Stimulated activated CD4-positive, alpha-beta T cell treated with anti-CD3 and anti-CD28 coated beads, TNF-alpha, amount 100 ng/mL, for 24 hours (primary cell): ENCODE measurements at places on chromosomes 7 and 10.

DNA sequence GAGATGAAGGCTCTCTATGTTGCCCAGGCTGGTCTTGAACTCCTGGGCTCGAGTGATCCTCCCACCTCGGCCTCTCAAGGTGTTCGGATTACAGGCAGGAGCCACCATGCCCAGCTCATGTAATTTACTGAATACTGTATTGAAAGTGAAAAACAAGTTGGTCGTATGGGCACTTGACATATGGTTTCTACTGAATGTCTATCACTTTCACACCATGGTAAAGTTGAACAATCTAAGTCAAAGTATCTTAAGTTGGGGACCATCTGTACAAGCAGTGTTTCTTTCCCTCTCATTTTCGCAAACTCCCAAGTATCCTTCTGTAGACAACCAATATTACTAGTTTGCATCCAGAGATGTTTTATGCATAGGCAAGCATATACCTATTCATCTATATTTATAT, 116.6 kb downstream of the TMEM178B start:
- DNase-seq, result no peak

- no peak for DNase-seq
Measured at GRCh38 chr7:27129729-27130539, 623 bp downstream of the HOXA4 start.

- DNase-seq, result no peak
Measured at GRCh38 chr10:32051926-32052325, 4.3 kb downstream of the KIF5B start.

GRCh38 chr10:93095225-93095624, 21.5 kb downstream of the CYP26A1 start:
- no peak for DNase-seq

GRCh38 chr7:9200626-9201025, 767.2 kb downstream of the NXPH1 start:
- no peak for DNase-seq

GRCh38 chr10:14173391-14173705, 157.4 kb downstream of the FRMD4A start:
- no peak for DNase-seq

- no peak for DNase-seq
Measured at GRCh38 chr7:102387064-102387463, 9.1 kb upstream of the PRKRIP1 start.

- no peak for DNase-seq
Measured at GRCh38 chr10:42551582-42552187, 86.7 kb downstream of the ZNF33B start.

- no peak for DNase-seq
Measured at GRCh38 chr7:360454-361100, 70.6 kb downstream of the FOXL3 start.

- DNase-seq, result no peak
Measured at GRCh38 chr7:90461219-90461618, 8.2 kb upstream of the PTTG1IP2 start.

GRCh38 chr10:62063795-62064472, 162.4 kb downstream of the ARID5B start:
- no peak for DNase-seq

- DNase-seq, result no peak
Measured at GRCh38 chr7:69868921-69869320, 270.6 kb downstream of the AUTS2 start.

DNA sequence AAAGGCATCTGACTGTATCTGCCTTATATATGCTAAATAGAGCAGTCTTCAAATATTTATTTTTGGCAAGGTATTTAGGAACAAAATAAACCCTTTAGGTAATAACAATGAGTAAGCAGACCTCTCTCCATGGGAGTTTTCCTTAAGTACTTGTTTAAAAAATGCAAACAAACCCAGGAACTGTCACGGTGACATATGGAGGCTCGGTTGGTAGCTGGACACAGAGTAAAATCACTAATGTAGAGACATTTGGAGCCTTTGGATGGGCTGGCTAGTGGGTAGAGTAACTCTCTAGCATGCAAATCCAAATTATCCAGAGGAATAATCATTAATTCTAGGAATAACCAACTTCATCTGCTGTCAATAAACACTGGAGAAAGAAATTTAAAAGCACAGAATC, 71.6 kb upstream of the LAMB4 start:
- DNase-seq, result no peak

- no peak for DNase-seq
Measured at GRCh38 chr7:31004393-31004792, 40.6 kb downstream of the GHRHR start.

GRCh38 chr7:127950233-127950935, 80.9 kb downstream of the LRRC4 start:
- no peak for DNase-seq

DNA sequence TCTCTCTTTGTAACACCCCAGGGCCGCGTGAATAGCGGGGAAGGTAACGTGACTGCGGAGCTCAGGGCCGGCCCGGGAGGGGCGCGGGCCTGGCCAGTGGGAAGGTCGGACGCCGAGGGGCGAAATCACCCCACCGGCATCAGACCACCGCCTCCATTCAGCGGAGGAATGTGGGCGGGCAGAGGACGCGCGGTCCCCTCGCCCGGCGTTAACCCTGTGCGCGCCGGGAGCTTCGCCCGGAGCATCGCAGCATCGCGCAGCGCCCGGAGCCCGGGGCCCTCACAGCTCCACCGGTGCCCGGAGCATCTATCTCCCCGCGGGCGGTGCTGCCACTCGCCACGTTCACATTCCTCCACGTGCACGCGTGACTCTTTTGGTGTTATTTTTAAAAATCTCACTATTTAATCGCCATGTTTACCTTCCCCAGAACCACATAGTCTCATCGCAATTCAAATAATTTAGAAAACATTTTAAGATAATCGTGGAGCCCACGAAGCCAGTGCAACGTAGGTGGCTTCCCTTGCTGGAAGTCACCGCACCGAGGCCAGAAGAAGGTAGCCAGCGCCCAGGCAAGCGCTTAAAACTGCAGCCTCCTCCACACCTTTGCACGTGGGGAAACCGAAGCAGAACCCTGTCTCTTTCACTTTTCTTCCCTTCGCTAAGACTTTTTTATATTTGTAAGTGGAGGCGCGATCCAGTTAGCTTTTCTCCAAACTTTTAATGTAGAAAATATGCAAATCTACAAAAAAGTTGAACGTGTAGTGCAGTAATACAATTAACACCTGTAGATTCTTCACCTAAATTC, 21.8 kb downstream of the FGFBP3 start:
- DNase-seq, result no peak

DNA sequence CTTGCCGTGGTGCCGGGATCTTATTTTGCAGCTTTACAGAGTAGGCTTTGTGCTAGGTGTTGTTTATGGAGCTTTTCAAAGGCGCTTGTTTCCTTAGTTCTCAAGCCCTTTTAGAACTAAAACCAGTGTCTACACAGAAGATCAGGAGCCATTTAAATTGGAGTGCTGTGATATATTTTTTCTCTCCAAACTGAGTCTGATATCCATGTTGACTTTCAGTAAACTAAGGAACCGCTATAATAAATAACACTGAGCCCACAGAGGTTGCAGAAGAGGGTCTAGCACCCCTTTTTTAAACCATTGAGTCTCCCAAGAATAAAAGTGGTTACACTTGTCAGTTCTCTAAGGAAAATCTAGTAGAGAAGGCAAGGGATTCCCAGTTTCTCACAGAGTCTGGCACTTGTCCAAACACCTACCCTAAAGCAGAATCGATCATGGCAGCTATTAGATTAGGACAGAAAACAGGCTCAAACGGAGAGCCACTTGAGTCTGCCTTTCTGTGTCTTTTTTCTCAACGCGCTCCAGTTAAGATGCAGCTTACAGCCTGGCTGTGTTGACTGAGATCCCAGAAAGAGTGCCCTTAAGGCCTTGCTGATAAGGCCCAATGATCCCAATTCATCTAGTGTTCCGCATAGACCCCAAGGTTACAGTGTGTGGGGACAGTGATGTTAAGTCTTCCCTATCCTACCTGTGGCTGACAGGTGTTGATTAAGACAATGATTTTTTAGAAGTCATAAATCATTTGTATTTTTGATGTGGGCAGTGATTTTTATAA, 804 bp downstream of the TMEM106B start:
- no peak for DNase-seq

- DNase-seq, result no peak
Measured at GRCh38 chr10:131948501-131948900, 33.2 kb downstream of the BNIP3 start.

GRCh38 chr7:31488562-31489203, 25.2 kb upstream of the ITPRID1 start:
- DNase-seq, result no peak

DNA sequence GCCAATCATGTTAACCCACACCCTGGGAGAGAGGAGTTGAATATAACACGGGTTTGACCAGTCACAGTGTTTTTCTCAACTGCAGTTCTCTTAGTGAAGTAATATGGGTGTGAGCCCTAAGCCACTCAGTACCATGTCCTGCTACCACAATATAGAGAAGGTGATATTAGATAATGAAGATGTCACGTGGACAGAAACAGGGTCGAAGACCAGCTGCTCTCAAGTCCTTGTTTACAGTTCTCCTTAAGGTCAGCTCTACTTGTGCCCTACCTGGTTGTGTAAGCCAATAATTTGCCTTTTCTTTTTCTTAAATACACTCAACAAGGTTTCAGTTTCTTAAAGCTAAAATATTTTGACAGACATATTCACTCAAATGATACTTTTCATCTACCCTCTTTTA, 128.3 kb upstream of the POT1 start:
- no peak for DNase-seq

DNA sequence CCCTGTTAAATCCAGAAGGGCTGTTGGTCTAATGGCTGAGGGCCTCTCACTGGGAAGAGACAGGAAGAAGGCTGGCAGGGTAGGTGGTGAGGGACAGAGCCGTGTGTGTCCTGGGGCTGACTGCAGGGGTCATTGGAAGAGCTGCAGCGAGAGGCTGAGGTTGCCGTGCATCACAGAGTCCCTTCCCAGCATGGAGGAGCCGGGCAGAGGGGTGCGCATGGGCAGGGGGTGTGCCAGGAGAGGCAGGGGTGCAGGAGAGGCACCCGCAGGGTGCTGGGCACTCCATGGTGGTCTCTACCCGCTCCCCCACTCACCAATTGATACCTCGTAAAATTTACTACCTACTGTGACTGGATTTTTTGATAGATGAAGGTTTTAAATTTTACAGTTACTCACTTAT, 124.3 kb downstream of the ACTR3B start:
- no peak for DNase-seq

DNA sequence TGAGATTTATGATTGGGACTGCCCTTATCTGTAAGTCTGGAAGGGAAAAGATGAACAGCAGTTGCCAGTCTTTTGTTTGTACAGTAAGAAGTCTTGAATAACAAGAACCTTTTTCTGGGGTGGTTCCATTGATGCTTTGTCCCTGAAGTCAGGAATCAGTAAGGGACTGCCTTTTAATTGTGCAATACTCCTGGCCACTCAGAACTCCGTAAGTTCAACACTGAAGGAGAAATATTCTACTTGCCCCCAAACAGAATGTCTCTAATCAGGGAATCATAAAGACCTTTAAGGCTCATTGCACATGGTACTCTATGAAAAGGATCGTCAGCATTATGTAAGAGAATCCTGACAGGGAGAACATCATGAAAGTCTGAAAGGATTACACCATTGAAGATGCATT, 361.4 kb downstream of the EXOC4 start:
- DNase-seq, result no peak

- no peak for DNase-seq
Measured at GRCh38 chr7:138226001-138226476, 149.8 kb downstream of the AKR1D1 start.

DNA sequence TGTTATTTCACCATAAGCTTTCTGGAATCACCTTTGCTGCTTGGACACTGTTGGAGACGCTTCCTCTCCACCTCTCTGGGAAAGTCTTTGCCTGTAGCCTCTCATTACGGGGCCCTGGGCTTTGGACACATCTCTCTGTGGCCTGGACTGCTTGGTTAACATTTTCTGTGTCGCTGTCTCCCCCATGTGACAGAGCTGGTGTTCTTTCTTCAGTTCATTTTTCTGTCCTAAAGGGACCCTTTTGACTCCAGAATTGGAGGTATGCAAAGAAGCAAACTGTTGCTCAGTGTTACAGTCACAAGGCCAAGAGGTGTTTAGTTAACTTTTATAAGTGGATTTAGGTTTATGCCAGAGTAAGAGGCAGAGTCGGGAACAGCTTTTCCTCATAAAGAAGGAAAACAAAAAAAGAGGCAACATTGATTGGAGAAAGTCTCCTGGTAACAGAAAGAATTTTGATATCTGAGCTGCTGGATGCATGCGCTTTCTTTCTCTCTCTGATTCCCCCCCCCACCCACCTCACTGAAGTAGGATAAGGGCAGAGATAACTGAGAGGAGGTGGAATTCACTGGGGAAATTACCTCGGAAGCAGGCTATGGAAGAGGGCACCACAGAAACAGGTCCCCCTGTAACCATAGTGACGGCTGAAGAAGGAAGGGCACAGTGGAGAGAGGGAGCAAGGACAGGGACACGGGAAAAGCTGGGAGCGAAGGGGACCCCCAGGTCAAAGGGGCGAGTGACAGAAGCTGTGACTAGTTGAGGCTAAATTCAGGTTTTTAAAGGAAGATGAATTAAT, 57.8 kb downstream of the LGI1 start:
- no peak for DNase-seq

DNA sequence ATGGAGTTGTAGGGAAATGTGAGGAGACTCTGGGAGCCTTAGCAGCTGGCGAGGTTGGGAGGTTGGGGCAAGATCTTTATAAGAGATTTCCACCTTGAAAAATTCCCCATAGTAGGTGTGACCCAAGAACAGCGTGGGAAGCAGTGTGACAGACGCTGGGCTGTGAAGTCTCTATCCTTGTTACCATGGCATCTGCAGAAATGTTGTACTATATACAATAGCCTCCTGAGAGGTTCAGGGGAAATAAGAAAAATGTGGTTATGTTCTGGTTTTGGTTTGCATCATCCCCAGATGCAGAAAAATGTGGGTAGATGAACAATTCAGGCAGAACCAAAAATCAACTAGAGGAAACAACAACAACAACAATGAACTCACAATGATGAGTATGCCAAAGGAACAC, 498.6 kb downstream of the SH2D4B start:
- no peak for DNase-seq

DNA sequence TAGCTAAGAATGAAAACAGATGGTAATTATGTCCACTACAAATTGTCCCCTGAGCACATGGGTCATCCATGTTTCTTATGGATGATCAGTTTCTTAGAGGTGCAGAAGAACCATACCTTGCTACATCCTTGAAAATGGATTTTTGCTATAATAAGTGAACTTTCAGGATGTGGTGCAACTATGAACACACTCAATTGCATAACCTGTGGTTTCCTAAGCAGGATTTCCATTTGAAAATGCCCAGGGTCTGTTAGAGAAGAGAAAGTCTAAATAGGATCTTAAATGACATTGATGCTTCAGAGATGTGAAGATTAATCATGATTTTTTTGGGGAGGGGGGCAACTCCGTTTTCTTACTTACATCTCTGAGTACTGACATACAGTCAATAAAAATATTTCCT, 39.6 kb upstream of the CACNB2 start:
- no peak for DNase-seq

GRCh38 chr10:117688358-117688757, 145.8 kb downstream of the EMX2 start:
- DNase-seq, result no peak

- no peak for DNase-seq
Measured at GRCh38 chr7:11168650-11169170, 195.0 kb downstream of the PHF14 start.

GRCh38 chr7:158042156-158042880, 545.3 kb downstream of the PTPRN2 start:
- no peak for DNase-seq

GRCh38 chr10:178208-178607, 43.0 kb downstream of the ZMYND11 start:
- no peak for DNase-seq
